Iris pigment epithelial cell (primary cell): ENCODE measurements at places on chromosomes 3 and 15.

DNA sequence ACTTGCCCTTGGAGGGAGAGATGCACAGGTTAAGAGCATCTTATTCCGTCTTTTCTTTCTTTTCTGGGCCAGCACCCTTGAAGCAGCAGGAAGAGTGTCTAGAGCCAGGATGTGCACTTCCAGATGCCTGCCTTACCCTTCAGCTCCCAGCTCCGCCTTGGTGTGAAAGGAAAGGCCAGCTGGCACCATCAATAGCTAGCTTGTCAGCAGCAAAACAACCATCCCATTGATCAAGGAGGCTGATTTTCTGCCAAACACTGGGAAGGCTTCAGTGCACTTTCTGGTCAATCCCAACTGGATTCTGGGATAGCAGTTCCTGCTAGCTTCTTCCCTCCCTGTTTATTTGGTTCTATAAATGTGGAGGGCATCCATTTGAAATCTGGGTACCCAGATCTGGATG lies 110.9 kb upstream of the GALNT15 start:
- DNase-seq = no peak

DNA sequence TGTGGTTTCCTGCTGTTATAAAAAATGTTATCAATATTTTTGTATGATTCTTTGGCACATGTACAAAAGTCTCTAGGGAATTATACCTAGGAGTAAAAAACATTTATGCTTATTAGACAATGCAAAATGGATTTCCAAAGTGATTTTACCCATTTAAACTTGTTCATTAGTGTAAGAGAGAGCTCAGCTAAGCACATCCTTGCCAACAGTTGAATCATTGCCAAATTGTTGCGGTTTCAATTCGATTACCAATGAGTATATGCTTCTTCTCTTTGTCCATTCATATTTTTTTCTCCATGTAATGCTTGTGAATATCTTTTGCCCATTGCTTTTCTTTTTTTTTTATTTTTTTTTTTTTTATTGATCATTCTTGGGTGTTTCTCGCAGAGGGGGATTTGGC lies 17.2 kb downstream of the CASR start:
- DNase-seq = no peak

GRCh38 chr3:33795856-33796536 lies 2.4 kb upstream of the PDCD6IP start:
- no peak for DNase-seq

DNA sequence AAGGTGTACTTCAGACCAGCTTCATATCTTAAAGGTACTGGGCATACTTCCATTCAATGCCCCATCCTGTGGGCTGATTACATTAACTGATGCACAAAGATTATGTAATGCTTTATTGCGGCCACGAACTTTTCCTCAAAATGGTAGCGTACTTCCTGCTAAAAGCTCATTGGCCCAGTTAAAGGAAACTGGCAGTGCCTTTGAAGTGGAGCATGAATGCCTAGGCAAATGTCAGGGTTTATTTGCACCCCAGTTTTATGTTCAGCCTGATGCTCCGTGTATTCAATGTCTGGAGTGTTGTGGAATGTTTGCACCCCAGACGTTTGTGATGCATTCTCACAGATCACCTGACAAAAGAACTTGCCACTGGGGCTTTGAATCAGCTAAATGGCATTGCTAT lies 3.4 kb downstream of the SKIL start:
- no peak for DNase-seq

DNA sequence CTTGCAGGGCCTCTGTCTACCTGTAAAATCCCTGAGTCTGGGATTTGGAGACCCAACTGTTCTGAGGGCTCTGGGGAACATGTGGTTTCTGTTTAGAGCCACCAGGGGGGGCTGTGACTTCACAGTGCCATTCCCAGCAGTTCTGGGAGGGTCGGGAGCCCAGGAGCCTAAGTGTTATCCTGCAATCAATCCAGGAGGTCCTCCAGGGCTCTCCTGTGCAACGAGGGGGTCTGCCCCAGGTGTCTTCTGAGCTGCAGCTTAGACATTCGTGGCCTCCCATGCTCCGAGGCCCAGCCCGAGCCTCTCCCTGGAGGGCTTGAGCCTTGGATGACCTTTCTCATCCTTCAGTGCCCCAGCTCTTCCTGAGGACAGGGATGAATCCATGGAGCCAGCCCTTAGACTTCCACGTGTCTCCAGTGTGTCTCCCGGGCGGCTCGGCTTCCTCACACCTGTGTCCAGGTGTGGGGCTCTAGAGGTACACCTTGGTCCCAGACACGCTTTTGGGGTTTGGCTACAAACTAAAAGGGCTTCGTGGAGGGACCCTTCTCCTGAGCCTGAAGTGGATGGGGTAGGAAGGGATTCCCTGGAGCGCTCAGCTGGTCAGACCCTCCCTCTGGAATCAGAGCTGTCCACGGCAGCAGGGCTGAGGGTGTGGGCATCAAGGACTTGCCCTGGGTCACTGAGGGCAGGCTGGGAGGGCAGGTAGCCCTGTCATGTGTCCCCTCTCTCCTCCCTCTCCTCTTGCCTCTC lies 20.3 kb upstream of the ABTB1 start:
- peak; percentile 44 for DNase-seq
